ENCODE measurements at places on chromosomes 12 and 14.

- no peak for DNase-seq
These were observed 151.4 kb downstream of the MED13L start for GRCh38 chr12:116125956-116126566.

DNA sequence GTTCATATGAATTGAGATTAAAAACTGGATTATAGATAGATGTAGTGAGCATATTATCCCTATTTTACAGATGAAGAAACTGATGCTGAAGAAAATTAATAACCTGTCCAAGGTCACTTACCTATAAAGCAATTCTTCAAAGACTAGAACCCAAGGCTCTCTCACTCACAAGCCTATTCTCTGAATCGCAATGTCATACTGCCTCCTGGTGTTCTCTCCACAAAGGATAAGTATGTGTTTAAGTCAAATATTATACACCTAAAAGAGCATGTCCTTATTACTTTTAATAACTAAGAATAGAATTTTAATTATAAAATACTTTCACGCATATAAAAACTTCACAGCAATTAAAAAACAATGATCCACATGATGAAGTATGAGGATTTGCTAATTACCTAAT lies 721.3 kb upstream of the USP15 start:
- DNase-seq, result no peak

GRCh38 chr12:77065361-77066204 lies at the start of gene E2F7:
E2F7 (minus strand) TSS chr12:77065569; CDS start chr12:77064635, 934 bp downstream.
- DNase-seq, result peak; percentile 95

DNA sequence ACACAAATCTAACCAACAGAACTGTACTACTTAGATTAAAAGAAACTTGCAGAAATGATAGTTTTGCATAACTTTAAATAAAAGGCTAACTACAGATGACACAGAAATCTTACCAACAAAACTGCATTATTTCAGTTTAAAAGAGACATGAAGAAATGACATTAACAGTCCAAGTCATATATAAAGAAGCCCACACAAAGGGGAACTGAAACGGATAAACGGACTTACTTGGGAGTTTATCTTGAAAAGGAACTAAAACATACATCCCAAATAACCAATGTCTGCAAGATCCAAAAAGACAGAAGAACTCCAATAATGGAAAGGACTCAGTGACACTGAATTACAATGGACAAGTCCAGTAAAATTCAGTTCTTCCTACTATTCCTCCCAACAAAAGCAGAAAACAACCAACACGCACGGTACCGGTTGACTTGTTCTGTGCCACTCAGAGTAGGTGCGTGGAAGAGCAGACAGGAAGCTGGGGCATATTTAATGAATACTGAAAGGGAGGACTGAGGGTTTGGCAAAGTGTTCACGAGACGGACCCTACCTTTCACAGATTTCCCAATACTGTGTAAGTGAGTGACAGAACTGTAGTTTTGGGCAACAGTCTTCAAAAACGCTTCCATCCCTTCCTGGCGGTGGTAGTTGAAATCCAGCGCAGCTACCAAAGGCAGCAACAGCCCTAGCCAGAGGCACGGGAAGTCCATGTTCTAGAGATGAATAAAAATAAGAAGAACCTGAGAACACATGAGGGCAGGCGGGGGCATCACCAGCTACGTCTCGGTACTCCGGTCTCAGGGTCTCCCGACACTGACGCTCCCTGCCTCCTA lies 627 bp downstream of the CPM start:
- peak; percentile 5 for DNase-seq

DNA sequence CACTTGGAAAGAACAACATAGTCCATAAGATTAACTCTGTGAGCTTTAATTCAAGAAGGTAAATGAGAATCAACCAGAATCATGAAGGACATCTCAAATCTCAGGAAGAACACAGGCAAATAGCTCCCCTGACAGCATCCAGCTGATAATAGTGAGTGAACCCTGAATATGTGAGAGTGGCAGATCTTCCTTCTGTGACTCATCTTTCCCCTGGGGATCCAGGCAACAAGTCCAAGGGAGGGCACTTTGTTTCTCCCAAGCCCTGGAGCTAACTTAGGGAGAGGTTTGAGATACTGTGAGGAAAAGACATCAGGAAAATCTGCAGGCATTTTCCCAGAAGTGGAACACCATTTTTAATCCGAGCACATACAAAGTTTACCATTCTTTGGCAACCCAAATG lies 763.9 kb upstream of the MGAT4C start:
- no peak for DNase-seq

GRCh38 chr14:66066981-66067776 lies 419.0 kb upstream of the CCDC196 start:
- no peak for DNase-seq

Data from dermis blood vessel endothelial cell (primary cell).